Activated effector memory CD4-positive, alpha-beta T cell treated with Interleukin-2 at 50 U/mL for 16 hours (primary cell): ENCODE measurements at places on chromosomes 12 and 14.

GRCh38 chr14:64566651-64567122 is 16.9 kb downstream of the PPP1R36 start:
- DNase-seq = no peak

GRCh38 chr12:47391566-47391965 is 311.8 kb upstream of the AMIGO2 start:
- peak; percentile 43 for DNase-seq

- no peak for DNase-seq
Measured at GRCh38 chr12:18262514-18262913, 1.2 kb downstream of the PIK3C2G start.

- DNase-seq = no peak
Measured at GRCh38 chr14:92556255-92556741, 42.7 kb downstream of the RIN3 start.

DNA sequence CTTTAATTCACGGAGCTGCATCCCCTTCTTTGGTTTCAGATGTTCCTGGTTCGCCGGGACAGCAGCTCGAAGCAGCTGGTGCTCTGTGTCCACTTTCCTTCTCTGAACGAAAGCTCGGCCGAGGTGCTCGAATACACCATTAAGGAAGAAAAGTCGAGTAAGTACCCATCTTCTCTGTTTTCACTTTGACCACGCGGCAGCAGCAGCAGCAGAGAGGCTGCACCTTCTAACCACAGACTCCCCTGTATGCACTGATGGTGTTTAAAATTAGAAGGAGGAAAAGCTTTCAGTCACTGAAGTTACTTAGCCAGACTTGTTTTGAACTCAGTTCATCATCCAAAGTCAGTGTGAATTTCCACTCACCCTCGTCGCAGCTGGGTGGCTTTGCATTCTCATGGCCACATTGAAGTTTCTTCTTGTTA is 63.8 kb downstream of the RIN3 start:
- no peak for DNase-seq

GRCh38 chr12:50411051-50411660 is 10.5 kb downstream of the LARP4 start:
- DNase-seq = no peak

- no peak for DNase-seq
Measured at GRCh38 chr12:115946867-115947695, 330.4 kb downstream of the MED13L start.

GRCh38 chr12:79850610-79851299 is 84.1 kb downstream of the PPP1R12A start:
- no peak for DNase-seq

DNA sequence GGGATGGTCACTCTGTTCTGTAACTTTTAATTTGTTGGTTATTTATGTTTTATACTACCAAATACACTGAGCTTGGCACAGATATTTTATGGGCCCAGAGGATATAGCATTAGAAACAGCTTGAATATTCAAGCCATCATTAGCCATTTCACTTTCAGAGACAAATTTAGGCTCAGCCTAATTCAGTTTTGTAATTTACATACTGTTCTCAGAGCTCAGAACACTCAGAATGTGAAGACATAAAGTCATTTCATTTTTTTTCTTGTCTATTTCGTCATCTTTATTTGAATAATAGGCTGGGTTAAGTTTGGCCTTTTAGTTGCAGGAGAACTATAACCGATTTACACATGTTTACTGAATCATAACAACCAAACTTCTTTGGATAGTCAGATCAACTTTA is 361.7 kb downstream of the SNAPC1 start:
- no peak for DNase-seq

DNA sequence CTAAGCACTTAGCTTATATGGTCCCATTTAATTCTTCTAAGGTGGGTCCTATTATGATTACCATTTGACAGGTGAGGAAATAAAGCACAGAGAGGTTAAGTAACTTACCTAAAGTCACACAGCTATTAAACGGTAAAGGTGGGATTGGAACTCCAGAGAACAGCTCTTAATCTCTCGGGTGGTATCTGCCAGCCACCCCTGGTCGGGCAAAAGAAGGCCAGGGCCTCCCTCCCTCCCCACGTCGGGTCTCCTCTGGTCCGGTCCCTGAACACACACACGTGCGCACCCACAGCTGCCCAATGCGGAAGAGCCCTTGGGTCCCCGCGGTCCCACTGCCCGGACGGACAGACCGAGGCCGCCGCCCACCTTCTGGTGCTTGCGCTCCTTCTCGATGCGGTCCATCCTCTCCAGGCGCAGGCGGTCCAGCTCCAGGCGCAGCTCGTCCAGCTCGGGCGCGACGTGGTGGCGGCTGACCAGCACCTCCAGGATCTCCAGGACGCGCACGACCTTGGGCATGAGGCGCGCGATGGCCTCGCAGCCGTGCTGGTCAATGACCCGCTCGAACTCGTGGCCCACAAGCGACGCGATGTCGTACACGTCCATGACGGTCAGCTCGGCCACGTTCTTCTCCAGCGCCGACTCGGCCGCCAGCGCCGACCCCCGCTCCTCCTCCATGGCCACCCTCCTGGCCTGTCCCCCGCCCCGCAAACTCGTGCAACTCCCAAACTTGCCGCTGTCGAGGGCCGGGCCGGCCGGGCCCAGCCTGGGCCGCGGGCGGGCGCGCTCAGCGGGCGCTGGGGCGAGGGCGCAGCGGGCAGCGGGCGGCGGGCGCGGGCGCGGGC is 490 bp downstream of the RILPL1 start:
- DNase-seq = no peak

DNA sequence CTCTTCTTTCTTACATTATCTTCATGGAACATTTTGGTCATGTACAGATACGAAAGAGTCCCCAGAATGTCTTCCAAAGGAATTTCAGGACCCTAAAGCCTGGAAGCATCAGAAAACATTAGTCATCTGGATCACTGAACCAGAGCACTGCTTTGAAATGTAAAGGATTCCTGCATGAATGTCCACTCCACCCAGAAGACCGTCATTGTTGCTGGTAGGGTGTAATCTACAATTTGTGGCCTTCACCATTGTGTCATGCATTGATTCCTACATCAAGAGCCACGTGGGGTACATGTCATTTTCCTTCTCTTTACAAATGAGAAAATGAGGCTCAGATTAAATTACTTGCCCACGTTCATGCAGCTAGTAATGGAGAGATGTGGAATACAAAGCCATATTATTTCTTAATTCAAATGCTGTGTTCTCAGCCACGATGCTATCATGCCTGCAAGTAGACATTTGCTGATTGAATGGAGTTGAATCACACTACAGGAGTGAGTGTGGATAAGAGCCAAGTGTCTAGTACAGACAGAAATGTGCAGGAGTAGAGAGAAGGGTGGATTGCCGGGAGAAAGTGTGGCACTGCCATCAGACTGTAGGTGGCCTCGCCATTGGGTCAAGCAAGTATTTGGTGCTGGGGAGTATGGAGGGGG is 231.2 kb downstream of the C12orf75 start:
- DNase-seq = no peak

DNA sequence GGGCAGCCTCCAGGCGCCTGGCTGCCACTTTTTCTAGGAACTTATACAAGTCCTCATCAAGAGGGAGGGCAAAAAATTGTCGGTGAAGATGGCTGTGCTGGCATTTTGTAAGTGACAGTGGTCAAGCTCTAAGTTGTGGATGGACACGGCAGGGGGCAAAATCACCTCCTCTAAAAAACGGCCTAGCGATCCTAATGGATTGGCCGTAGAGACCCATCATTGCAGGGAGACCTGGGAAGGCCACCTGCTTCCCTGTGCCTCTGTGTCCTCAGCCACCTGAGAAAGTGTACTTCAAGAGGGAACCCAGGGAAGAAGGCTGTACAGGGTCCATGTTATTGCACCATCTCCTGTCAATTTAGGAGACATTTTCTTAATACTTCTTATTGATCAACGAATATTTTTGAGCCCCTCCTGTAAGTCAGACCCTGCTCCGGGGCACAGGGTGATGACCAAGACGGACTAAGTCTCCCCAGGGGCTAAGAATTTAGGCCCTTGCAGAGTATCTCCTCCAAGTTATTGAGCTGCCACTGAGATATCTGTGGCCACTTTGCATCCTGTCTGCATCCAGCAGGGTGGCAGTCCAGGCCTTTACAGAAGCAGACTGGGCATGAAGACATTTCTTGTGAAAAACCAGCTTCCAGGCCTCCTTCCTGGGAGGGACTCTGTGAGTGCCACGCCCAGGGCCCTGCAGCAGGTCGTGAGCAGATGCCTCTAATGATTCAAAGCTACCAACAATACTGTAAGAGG is 40.5 kb downstream of the PSMA6 start:
- peak; percentile 27 for DNase-seq
